Neuronal stem cell (in vitro differentiated cells): ENCODE measurements at places on chromosomes 12 and 14.
A peak's percentile ranks its signal among the peaks of the same experiment; 100 is the strongest.

GRCh38 chr12:27604431-27604830 is 80.4 kb downstream of the PPFIBP1 start:
- no peak for DNase-seq

DNA sequence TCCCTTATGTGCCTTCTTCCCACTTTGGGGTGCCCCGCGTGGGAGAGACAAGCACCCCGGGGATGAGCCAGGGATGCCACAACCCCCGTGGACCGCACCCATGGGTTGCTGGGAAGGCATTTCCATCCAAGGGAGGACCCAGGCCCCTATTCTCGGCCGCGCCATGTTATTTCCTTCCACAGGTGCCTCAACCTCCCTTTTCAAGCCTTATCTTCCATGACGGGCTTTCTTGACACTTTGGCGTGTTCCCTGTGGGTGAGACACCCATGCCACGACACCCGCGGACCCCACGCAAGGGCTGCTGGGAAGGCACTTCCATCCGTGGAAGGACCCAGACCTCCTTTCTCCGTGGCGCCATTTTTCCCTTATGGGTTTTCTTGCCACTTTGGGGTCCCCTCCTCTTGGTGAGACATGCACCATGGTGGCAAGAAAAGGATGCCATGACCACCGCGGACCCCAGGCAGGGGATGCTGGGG is 269.2 kb downstream of the ALG10 start:
- no peak for DNase-seq

GRCh38 chr12:52525661-52526499 is 5.7 kb upstream of the KRT5 start:
- DNase-seq: no peak

- no peak for DNase-seq
Observed at GRCh38 chr12:2267703-2268470, 215.1 kb downstream of the CACNA1C start.

GRCh38 chr14:74697543-74697942 is 15.3 kb downstream of the AREL1 start:
- DNase-seq: no peak

- no peak for DNase-seq
Observed at GRCh38 chr12:50922820-50923219, 29.5 kb upstream of the HIGD1C start.

- no peak for DNase-seq
Observed at GRCh38 chr14:19823178-19823577, 19.6 kb downstream of the OR4N2 start.

GRCh38 chr12:67524861-67525616 is 123.5 kb upstream of the DYRK2 start:
- no peak for DNase-seq

- no peak for DNase-seq
Observed at GRCh38 chr12:54634795-54635194, at the start of gene LACRT. TSS of gene LACRT (minus strand) at chr12:54634895. CDS start at chr12:54634841, 54 bp downstream.

DNA sequence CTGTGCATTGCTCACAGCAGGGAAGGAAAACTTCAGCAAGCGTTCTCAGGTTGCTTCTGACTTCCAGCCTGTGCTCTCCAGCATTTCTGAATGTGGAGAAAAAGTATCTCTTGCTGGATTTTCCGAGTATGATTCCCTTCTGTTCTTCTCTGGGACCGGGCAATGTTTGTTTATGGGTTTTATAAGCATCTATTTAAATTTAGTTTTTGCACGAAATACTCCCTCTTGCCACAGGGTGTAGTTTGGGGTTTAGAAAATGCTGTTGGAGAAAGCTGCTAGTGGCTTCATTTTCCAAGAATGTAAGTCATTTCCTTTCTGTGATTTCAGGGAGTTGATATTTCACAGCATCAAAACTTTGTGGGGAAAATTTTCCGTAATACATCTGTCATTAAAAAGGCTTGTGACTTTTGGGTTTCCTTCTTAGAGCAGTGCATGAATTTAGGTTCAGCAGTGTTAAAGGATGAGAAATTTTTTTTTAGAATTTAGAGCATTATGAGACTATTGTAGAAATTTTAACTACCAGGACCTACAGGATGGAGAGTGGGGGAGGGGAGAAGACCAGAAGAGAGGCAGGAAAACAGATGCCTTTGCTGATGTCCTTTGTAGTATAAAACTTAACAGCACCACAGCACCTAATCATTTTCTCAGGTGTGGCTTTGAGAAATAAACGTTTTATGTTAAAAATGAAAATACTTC is 1.5 kb downstream of the FRMD6 start:
- DNase-seq: no peak

GRCh38 chr12:105239304-105239703 is 3.3 kb upstream of the APPL2 start:
- DNase-seq: no peak

- peak; percentile 54 for DNase-seq
Observed at GRCh38 chr12:69639400-69640016, 28.8 kb upstream of the LRRC10 start.

DNA sequence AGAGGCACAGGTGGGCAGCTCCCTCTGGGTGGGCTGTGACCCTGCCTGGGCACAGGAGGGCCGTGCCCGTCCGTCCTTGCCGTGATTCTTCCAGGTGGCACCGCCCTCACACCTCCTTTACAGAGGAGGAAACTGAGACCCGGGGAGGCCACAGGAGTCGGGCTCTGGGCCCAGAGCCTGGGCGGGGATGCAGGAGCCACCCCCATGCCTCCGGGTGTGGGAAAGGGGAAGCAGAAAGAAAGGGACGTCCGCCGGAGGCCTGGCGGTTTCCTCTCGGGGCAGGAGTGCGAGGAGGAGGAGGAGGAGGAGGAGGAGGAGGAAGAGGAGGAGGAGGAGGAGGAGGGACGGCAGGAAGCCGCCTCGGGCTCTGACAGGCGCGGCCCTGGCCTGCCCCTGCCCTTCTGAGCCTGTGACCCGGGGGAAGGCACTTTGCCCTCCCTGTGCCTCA is 23.0 kb downstream of the SH2B3 start:
- no peak for DNase-seq

GRCh38 chr14:24794644-24795305 is 160.8 kb upstream of the GZMB start:
- DNase-seq: no peak

GRCh38 chr14:66596241-66596985 is 88.5 kb downstream of the GPHN start:
- DNase-seq: no peak

GRCh38 chr12:12022306-12022936 is 48.3 kb upstream of the BCL2L14 start:
- no peak for DNase-seq

- no peak for DNase-seq
Observed at GRCh38 chr12:128856035-128856790, 2.9 kb downstream of the GLT1D1 start.

GRCh38 chr12:66388517-66388916 is 86.2 kb downstream of the HELB start:
- no peak for DNase-seq

DNA sequence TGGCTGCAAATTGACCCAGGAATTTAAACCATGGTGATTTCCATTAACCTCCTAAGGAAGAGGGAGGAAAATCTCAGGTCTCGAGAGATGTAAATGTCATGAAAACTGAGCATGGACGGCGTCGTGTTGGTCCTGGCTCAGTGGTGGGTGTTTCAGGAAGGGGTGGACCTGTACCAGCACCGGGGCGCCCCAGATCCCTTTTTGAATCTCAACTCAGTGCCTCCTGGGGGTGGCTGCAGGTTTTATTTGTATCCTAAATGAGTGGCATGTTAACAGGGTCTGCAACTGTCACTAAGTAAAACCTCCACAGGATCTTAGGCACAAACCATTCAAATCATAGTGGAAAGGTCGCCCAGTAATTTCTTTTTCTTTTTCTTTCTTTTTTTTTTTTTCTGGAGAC is 101.3 kb downstream of the ASCL4 start:
- no peak for DNase-seq

DNA sequence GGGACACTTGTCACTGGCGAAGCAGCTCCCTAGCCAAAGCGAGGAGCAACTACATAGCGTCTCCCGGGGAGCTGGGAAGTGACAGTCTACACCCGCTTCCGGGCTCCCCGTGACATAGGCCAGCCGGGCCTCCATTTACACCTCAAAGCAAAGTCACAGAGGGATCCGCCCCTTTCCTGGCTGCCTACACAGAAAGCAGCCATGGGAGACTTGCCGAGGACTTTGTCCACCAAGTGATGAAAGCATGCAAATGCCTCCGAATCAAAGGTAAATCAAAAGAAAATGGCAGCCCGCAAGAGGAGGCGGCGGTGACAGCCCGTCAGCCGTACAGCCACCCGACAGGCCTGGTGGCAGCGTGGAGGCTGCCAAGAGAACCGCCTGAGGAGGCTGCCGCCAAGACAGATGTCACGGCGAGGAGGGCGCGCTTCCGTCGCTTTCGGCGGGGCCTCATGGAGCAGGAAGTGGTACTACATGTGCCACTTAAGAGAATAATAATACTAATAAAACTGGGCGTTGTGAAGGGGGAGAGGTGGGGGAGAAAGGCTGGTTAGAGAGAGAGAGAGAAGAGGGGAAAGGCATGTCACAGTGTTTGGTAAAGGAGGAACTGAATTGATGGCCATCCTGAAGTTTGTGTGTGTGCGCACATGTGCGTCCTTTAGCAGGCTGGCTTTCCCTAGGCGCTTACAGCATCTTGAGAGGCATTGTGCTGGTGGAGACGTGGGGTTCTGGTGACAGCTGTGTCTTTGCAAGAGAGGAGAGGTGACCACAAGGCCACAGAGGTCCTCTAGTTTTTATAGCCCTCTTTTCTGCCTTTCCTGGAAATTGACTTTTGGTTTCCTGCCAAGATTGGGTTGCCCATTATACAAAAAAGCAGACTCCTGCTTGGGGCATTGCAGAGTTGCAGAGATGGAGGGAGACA is 661.7 kb downstream of the VRK1 start:
- DNase-seq: no peak

- DNase-seq: no peak
Observed at GRCh38 chr14:69972755-69973154, 93.5 kb downstream of the SMOC1 start.

DNA sequence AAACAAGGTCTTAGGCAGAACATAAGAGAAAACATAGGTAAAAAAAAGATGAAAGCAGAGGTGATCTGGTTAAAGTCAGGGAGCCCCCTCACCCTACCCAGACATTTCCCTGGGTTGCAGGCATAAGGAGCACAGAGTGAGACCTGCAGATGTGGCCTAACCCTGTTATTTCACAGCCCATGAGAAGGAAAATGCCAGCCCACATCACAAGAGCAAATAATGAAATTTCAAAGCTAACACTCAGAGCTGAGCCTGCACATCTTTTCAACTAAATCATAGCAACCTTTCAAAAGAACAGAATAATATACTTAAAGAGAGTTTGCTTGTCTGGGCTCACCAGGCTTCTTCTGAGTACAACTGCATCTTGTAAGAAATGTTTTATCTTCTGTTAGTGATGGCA is 295.4 kb downstream of the RPAP3 start:
- no peak for DNase-seq
